G401 (cell line): ENCODE measurements at places on chromosomes 2 and 18. TPM values are rescaled to one million over a fixed set of nuclear protein-coding genes. Genes with fewer than 3 reads are reported as not detected.
A peak's percentile ranks its signal among the peaks of the same experiment; 100 is the strongest.

GRCh38 chr2:222915092-222915957, 54.5 kb downstream of the ACSL3 start:
- DNase-seq = no peak

DNA sequence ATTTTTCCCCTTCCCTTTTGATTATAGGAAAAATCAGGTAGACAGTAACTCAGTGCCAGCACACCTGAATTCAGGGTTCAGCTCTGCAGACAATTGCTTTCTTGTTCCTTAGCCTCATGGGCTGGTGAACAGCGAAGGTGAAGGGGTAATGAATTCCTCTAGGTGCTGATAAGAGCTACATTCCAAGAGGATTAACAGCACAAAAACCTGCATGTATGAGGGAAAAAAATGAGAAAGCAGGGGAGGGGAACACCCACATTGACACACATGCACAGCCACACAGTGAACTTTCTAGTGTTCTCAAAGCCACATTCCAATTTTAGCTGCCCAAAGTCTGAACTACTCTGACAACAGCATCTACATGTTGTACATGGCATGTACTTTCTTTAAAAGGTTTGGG, 46.1 kb downstream of the SPATS2L start:
- no peak for DNase-seq

- DNase-seq = no peak
Observed at GRCh38 chr2:132782176-132782783, 112.3 kb upstream of the LYPD1 start.

- no peak for DNase-seq
Observed at GRCh38 chr2:11698009-11698922, 28.3 kb upstream of the NTSR2 start.

- no peak for DNase-seq
Observed at GRCh38 chr2:20299113-20299512, 51.5 kb downstream of the PUM2 start.

DNA sequence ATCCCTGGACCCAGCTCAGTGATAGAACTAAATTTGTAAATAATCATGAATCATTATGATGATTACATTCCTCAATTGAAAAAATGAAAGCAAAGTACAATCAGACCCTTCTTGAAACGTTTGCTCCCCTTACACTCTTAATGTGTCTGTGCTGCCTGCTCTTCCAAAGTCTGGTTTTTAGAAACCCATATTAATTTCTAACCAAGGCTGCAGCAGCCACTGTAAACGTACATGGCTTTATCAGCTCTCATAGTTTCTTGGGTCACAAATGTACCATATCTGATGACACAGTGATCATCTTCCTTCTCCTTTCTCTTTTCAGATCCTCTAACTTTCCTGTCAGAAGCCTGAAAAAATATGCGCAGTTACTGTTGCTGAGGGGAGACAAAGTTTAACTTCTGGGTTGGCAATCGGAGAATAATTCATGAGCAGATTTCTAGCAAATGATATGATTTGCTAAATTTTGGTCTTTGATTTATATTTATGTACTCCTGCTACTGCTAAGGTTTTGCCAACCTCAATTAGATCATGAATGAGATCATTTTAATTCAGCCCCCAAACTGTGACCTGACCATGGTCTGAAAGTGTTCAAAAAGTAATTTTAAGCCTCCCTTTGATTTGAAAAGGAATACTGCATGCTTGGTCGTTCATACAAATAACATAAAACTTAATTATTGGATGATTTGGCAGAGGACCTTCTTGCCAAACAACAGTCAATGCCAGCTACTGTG, 12.3 kb downstream of the ZEB2 start:
- no peak for DNase-seq

- DNase-seq = no peak
Observed at GRCh38 chr2:181004647-181005325, 24.4 kb downstream of the UBE2E3 start.

DNA sequence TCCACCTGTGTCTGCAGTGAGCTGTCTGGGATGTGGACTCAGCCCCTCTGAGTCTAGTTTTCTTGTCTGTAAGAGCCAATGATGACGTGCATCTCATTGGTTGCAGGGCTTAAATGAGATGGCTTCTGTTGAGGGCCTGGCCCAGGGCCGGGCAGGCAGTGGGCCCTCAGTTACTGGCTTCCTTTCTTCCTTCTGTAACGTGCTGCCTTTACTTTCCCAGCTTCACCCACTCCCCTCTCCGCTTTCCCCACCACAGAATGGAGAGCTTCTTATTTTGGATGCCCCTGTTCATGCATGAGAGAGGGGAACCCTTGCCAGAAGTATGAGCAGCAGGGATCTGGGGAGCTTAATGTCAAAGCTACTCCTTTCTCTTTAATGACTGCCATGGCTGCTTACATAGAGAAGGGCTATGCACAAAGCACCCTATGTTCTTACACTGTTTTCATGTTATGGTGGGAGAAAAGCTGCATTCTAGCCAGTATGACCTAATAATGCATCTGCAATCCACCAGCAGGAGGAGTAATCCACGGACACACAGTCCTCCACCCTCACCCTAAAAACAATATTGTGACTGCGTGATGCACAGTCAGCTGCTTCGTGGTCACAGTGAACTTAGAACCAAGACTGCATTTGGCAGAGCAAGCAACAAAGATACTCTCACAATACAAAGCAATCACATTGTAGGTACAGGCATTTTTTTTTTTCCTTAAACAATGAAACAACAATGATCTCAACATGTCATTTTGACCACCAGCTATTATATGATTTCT, 37.2 kb downstream of the CREG2 start:
- no peak for DNase-seq

DNA sequence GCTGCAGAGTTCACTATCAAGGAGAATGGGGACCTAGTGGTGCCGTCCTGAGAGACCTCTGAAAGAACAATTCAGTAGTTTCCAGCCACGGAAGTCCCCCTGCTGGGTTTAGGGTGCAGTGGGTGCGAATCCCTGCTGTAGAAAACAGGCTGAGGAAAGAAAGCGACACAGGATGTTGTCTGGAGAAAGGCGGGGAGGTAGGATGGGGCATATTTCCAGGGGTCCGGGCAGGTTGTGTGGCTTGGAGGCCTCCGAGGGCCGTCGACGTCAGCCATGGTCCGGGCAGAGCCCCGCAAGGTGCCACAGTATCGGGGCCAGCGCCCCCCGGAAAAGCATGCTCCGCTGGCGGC, 807 bp upstream of the CREB1 start:
- no peak for DNase-seq

DNA sequence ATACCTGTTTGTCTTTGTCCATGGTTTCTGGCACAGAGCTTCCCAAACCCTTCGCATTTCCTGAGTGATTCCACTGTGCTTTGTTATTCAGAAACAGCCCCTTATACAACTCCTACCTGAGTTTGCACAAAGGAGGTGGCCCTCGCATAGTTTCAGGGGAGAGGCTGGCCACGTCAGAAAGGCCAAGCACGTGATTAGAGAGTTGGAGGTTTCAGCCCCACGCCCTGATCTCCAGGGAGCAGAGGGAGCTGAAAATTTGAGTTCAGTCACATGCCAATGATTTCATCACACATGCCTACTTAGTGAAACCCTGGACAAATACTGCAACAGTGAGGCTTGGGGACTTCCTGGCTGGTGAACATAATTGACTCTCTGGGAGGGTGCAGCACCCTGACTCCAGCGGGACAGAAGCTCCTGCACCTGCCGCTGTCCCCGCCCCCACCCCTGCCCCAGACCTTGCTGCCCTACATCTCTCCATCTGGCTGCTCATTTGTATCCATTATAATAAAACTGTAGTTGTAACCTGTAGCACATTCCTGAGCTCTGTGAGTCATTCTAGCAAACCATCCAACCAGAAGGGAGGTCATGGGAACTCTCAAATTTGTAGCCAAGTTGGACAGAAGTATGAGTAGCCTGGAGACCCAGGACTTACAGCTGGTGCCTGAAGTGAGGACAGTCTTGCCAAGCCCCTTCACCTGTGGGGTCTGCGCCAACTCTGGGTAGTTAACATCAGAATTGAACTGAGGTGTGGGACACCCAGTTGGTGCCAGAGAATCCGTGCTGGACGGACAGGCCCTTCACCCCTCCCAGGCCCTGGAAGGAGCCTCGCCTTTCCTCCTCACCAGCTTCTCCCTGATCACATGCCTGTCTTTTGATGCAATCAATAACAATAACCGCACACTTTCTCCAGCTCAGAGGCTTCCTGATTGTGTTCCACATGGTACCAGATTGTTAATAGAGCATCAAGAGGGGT, 224.3 kb downstream of the ANAPC1 start:
- DNase-seq = no peak

- no peak for DNase-seq
Observed at GRCh38 chr18:44589693-44590355, 90.9 kb upstream of the SETBP1 start.

GRCh38 chr2:231159306-231159705, 34.5 kb upstream of the HTR2B start:
- peak; percentile 27 for DNase-seq

DNA sequence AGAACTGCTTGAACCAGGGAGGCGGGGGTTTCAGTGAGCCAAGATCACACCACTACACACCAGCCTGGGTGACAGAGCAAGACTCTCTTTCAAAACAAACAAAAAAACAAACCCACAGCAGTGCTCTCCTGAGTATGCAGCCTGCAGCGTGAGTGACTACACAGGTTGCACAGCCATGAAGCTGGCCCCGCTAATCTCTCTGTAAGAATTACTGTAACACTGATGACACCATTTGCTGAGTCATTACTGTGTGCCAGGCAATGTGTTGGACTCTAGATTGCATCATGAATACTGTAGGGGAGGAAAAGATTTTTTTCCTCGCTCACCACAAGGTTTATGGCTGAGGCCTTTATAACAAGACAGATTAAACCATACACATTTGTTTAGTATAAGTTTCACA, 118.6 kb upstream of the ATP8B1 start:
- DNase-seq = no peak

DNA sequence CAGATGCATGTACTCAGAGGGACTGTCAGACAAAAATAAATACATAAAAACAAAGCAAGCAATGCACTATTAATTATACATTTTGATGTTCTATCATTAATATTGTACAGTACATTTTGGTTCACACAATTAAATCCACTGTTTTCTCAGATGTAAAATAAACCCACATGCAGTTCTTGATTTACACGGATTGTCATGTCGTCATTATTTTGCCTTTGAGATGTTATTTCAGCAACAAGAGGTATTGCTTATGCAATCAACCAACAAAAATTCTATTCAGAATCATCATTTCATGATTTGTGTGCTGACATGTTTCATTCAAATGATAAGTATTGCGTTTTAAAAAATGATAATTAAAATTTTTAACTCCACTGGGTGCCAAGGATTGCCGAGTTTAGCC, 79.2 kb downstream of the TSHZ1 start:
- DNase-seq = no peak

GRCh38 chr18:57906852-57907251, 103.7 kb upstream of the ATP8B1 start:
- DNase-seq = no peak

- peak; percentile 78 for DNase-seq
Observed at GRCh38 chr18:43587538-43588153, 310.4 kb upstream of the SYT4 start.

- no peak for DNase-seq
Observed at GRCh38 chr2:192675681-192676080, 480.9 kb upstream of the TMEFF2 start.

Gene PRKAG3
- total RNA-seq = not detected in 2 replicates

Gene M1AP
- total RNA-seq = 0.12 TPM in 1 of 2 replicates, not detected in the other

Gene MOGAT1
- total RNA-seq = not detected in 2 replicates

Gene STAT4
- not detected in 2 replicates for total RNA-seq

Gene DLGAP1
- total RNA-seq = 17.3 and 18.9 TPM in 2 replicates

Gene ITGAV
- 125 and 172 TPM in 2 replicates for total RNA-seq

Gene UNC80
- total RNA-seq = not detected in 2 replicates

Gene CD207
- total RNA-seq = 0.10 and 0.37 TPM in 2 replicates

Gene CYTIP
- total RNA-seq = not detected in 2 replicates

Gene CRYGD
- not detected in 2 replicates for total RNA-seq
